ENCODE measurements at places on chromosomes 16 and 17.

DNA sequence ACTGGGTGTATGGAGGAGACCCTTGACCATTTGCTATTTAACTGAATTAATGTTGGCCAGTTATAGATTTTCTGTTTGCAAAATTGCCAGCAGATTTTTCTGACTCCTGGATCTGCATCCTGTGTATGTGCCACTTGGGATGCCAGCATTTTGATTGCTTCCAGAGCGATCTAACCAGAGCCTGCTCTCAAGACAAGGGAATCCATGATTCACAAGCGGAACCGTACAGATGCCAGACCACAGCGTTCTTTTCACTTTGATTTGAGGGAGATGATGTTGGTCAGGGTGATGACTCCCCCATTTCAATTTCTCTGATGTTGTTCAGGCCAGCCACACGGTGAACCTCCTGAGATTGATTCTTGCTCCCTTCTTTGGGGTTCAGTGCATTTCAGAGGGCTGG, 228.7 kb downstream of the CDH13 start:
- no peak for DNase-seq

DNA sequence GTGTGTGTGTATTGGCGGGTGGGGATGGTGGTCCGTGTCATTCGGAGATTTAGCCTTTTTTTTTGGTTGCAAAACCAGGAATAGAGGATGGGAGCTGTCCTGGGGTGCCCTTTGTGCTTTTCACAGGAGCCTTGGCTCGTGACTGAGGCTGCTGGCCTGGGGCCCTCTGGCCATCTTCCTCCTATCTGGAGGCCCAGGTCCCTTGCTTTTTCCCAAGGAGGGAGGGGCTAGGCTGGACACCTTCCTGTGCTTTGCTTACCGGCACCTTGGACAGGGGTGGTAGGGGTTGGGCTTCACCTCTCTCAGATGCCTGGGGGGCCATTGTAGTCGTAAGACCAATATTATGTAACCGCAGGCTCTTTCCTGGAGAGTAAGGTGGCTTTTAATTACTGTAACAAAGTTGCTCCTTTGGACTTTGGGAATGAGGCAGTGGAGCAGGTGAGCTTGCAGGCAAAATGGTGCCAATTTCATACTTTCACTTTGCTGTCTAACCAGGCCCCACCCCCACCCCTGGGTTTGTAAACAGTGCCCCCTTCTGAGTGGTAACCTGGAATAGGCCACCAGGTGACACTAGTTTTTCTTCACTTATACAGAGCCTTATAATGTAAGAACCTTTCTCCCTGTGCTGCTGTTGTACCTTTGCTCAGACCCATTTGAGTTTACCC, 1.2 kb downstream of the DYNLL2 start:
- peak; percentile 67 for DNase-seq

GRCh38 chr16:31388535-31388934, 4.6 kb upstream of the ITGAD start:
- no peak for DNase-seq

DNA sequence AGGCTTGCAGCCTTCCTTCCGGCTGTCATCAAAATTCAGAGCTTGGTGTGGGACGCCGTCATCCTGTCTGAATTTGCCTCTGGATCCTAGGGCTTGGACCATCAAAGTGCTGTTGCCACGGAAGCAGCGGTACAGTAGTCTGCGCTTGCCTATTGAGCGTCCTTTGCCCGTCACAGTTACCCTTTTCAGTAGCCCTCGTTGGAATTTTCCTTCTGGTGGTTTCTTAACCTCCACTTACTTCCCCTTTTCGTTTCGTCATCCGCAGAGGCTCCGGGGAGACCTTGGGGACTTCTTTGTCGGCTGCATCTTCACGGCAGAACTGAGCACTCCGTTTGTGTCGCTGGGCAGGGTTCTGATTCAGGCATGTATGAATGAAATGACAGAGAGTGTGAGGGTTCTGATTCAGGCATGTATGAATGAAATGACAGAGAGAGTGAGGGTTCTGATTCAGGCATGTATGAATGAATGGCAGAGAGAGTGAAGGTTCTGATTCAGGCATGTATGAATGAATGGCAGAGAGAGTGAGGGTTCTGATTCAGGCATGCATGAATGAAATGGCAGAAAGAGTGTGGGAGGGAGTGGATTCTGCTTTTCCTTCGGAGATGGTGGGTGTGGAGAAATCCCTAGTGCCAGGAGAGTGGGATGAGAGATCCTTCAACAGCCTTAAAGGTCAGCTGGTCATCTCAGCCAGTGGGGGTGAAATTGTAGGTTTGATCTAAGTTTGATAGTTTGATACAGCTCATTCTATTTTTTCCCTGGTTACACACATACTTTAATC, 8.0 kb downstream of the TLCD3A start:
- no peak for DNase-seq

- peak; percentile 86 for DNase-seq
Measured at GRCh38 chr17:45146890-45147580, 1.2 kb upstream of the HEXIM1 start.

- DNase-seq, result no peak
Measured at GRCh38 chr16:88462396-88462795, 9.3 kb downstream of the ZFPM1 start.

DNA sequence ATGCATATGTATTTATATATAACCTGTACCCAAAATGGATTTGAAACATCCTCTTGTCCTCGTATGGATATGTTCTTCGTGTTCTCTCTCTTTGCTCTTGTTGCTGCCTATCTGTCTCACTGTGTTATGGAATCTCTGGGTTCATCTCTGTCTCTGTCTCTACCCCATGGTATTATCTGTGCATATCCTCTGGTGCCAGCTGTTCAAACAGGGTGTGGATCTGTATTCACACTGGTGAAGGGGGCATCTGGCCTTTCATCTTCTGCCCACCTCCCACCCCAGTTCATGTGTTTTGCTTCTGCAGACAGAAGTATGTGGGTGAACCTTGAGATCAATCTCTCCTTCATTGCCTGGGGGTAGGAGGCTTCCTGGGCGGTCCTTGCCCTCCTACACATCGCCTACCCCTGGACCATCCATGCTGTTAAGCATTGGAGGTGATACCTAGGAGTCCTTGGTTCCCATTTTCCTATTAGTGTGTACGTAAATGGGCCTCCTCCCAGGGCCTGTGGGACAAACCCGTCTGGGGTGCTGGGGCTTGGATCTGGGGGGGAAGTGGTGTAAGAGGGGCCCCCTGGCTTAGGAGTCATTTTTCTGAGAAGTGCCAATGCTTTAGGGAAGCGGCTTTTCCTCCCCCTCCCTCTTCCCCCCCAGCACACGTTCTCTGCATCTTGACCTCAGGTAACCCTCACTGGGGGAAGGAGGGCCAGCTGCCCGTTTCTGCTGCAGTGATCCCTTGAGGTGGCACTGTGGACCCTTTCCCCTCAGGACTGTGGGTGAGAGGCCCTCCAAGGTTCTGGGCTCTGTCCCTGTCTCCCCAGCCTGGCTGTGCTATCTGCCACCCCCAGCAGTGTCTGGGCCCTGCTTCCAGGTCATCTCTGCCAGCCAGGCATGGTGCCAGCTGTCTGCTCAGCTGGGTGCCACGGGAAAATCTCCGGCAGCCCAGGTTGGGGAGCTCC, 21.1 kb downstream of the RARA start:
- peak; percentile 67 for DNase-seq

GRCh38 chr17:17892009-17892408, 55.2 kb upstream of the SREBF1 start:
- DNase-seq, result no peak

DNA sequence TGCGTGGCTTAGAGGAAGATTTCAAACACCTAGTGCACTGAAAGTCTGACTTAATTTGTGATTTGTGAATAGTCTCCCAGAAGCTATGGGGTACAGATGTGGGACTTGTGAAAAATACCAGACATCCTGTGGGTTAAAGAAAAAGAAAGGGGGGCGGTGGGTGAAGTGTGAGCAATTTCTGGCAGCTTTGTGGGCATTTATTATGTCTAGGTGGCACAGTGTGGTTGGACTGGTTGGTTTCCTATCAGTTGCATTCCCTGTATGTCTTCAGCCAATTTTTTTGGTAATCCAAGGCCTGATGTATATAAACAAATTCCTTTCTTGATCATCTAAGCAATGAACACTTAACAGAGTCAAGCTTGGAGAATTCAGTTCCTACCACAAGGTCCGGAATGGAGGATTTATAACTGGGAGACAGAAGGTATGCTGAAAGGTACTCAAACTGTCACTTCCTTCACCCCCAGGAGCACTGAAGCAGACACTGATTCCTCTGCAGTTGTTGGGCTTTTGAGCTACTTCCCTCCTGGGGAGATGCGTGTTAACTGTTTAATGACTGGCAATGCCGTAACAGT, 211.6 kb downstream of the WWOX start:
- peak; percentile 14 for DNase-seq

- DNase-seq, result no peak
Measured at GRCh38 chr17:45264430-45264829, 2.5 kb upstream of the SPATA32 start.

DNA sequence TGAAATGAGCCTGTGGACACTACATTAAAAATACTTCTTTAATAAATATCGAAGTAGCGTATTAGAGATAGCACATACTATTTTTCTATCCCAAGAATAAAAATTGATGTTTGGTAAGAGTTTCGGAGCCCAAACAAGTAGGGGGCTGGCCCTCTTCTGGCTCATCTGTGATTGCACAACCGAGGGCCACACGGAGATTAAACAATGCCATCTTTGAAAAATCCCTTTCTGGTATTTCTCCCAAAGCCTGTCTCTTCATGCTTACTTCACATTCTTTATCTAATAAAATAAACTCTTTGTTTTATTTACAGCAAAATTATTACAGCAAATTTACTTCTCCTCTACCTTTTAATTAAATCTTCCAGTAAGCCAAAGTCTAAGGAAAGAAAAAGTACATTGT, 9.6 kb upstream of the MYH11 start:
- DNase-seq, result no peak

- no peak for DNase-seq
Measured at GRCh38 chr17:77326076-77326591, 185.4 kb downstream of the SEC14L1 start.

DNA sequence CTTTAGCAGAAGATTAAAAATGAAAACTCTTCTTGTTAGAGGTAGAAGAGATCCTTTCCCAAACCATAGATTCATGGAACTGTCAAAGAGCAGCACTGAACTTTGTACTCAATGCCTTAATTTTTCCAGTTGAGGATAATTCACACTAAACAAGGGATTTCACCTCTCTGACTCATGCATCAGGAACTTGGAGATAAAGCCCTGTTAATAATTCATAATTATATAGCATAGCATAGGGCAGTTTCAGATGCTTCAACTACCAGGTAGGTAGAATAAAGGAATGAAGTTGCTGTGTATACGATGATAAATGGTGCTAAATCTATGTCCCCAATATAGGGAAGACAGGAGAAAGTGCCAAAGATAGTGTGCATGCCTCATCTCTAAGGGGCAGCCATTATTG, 450.4 kb downstream of the MAF start:
- no peak for DNase-seq

- DNase-seq, result no peak
Measured at GRCh38 chr17:76207275-76208059, 32.8 kb downstream of the RNF157 start.

DNA sequence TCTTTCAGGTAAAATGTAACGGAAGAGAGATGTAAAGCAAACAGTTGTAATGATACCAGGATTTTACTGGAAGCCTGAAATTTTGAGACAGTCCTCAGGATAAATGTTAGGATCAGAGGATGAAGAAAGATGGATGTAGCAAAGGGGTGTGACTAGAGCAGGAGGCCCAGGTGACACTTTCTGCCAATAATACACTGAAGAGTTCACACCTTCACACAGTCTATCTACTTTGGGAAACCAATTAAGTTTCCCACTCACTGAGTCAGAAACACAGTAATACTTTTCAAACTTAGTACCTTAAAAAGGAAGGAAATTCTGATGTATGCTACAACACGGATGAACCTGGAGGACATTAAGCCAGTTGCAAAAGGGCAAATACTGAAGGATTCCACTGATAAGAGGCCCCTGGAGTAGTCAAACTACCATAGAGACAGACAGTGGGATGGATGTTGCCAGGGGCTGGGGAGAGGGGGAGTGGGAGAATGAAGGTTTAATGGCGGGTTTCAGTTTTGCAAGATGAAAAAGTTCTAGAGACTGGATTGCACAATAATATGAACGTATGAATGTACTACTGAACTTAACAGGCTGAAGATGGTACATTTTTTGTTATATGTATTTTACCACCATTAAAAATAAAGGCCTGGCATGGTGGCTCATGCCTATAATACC, 62.3 kb downstream of the CYTH1 start:
- DNase-seq, result no peak

- DNase-seq, result peak; percentile 79
Measured at GRCh38 chr16:89827383-89828198, 684 bp upstream of the SPIRE2 start.

- no peak for DNase-seq
Measured at GRCh38 chr17:68450391-68450790, 6.9 kb downstream of the WIPI1 start.

GRCh38 chr17:81242421-81243332, 3.6 kb downstream of the NDUFAF8 start:
- no peak for DNase-seq

DNA sequence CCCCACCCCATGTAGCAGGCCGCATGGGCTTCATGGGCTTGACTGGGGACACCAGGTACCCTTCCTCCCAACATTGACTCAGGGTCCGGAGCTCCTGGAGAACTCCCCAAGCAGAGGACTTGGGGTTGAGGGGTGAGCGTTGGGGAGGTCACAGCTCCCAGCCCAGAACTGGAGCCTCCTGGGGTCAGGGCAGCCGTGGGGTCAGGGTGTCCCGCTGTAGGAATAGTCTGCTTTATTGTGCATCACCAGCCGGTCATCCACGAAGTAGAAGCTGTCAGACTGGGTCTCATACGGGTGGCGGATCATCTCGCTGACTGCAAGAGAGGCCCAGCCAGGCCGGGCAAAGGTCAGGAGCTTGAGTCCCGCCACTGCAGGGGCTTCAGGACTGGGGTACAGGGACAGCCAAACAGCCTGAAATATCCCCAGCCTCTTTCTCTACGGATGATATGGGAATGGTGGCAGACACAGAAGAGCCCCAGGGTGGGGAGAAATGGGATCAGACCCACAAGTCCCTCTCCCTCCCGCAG, 5.3 kb downstream of the UNC119 start:
- DNase-seq, result no peak

DNA sequence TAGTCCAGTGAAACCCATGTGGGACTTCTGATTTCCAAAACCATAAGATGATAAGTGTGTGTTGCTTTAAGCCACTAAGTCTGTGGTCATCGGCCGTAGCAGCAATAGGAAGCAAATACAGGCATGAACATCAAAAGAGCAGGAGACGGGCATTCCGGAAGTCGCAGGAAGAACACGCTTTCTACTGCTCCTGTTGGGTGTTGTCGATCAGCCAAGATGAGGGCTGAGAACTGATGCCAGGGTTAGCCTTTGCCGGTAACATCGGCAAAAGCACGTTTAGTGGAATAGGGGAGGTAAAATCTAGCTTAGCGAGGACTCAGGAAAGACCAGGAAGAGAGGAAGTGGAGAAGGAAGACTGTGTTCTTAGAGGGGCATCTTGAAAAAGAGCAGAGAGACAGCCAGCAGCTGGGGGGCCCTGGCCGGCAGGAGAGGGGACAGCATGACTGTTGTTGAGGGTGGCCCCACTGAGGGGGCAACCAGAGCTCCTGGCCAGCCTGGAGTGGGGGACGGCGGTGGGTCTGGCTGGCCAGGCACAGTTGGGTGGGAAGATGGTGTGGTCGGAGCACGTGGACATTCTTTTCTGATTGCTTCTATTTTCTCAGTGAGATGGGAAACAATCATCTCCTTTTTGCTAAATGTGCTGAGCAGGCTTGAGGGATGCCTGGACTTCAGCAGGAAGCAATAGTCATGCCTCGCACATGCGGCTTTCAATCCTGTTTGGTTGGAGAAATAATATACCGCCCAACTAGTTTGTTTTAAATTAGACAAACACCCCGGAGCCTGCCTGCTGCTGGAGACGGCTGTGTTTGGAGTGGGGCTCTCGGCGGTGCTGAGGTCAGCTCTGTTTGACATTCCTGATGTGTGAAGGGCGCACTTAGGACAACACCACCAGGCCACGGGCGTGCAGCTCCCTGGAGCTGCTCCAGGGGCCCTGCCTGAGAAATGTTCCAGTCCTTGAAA, 109.9 kb downstream of the METRNL start:
- no peak for DNase-seq

Measured in SK-N-SH (cell line).